ENCODE measurements at places on chromosomes 12 and 14.

DNA sequence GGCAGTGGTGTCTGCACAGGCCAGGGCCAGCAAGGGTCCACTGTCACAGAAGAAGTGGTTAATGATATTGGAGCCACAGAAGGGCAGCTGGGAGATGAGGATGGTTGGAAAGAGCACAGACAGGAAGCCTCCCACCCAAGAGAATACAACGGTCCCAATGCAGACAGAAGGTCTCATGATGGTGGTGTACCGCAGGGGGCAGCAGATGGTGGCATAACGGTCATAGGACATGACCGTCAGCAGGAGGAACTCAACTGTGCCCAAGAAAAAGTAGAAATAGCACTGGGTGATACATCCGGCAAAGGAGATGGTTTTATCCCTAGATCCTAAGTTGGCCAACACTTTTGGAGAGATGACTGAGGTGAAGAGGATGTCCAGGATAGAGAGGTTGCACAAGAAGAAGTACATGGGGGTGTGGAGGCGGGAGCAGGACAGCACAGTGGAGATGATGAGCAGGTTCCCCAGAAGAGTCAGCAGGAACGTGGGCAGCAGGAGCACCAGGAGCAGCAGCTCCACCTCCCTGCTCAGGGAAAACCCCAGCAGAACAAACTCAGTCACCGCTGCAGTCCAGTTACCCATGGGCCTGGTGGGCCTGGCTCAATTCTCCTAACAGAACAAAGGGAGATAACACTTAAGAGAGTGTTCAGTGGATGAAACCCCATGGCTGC, 9.8 kb downstream of the OR6J1 start:
- no peak for DNase-seq

- DNase-seq = no peak
Observed at GRCh38 chr14:99420711-99421110, 59.9 kb downstream of the SETD3 start.

DNA sequence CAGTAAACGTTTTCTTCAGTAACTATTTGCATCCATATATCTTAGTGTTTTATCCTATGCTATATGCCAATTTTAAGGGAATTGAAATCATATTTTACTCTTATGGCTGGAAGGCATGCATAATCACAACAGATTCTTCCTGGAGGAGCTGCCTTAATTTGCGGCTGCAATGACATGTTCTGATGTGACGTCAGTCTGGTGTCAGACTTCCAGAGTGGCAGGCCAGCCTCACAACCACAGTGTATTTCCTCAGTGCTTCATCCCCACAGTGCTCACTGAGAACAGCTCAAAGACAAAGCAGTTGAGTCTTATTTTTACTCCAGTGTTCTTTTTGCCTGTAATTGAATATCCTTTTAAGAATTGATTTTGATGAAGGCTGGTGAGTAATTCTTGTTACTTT, 107.1 kb downstream of the PLEKHA5 start:
- no peak for DNase-seq

GRCh38 chr14:103382376-103382775, 2.8 kb upstream of the MARK3 start:
- DNase-seq = no peak

DNA sequence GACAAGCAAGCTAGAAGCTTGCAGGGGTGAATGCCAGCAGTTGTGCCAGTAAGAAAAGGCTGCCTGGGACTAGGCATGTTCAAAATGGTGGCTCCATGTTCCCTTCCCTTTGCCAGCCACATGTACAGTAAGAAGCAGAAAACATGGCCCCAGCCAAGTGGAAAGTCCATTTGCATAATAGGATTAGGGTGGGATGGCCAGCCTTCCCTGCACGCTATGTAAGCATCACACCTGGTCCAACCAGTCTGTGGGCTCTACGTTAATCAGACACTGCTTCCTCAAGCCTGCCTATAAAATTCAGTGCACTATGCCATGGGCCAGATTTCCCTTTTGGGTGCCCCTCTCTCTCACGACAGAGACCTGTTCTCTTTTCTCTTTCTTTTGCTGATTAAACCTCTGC, 288.4 kb downstream of the GXYLT1 start:
- DNase-seq = no peak

DNA sequence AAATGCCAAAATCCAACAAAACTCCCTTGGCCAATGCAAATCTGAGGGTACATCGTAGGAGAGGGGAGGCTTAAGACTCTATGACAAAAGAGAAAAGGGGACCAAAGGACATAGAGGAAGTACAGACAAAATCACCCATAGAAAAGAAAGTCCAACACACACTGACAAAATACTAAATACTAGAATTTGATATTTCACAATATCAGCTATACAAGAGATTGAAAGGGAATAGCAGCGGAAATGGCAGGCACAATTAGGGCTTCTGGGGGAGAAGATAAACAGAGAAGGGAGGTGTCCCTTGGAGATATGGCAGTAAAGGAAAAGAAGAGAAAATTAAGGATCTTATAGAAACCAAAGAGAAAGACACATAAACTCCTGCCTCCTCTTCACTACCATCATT, 29.0 kb downstream of the ATP2B1 start:
- DNase-seq = no peak

- no peak for DNase-seq
Observed at GRCh38 chr14:53365486-53366130, 212.5 kb upstream of the DDHD1 start.

DNA sequence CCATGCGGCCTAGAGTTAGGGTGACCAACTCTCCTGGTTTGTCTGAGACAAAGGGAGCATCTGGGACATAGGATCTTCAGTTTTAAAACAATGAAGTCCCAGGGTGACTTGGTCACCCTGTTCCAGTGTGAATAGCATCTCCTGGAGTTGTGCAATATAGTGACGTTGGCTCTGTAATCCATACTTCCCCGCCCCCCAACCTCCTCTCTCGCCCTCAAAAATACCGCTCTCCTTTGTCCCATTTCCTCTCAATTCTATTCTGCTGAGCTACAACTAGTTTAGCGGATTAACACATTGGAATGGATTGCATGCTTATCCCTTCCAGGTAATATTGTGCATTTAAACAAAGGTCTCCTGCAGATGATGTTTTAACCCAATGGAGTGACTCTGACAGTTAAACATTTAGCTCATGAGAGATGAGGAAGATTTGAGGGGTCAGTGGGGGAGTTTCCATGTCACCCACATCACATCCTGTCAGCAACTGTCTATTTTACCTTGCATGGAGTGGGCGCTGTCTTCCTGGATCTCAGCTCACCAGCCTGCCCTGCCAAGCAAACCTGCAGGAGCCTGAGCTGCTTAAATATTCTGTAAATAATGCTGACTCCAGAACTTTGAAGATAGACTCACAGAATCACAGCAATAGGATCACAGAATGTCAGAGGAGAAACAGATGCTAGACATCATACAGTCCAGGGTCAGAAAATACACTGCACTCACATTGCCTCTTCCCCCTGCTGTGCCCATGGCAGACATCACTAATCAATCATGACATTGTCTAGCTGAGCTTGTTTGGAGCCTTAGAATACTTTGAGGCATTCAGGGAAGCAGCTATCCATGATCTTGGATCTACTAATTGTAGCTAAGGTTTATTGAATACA, 43.0 kb downstream of the MAP1LC3B2 start:
- DNase-seq = no peak

GRCh38 chr14:69208666-69209065, 17.4 kb downstream of the EXD2 start:
- no peak for DNase-seq

GRCh38 chr12:104247698-104248097, 32.1 kb downstream of the TXNRD1 start:
- no peak for DNase-seq

DNA sequence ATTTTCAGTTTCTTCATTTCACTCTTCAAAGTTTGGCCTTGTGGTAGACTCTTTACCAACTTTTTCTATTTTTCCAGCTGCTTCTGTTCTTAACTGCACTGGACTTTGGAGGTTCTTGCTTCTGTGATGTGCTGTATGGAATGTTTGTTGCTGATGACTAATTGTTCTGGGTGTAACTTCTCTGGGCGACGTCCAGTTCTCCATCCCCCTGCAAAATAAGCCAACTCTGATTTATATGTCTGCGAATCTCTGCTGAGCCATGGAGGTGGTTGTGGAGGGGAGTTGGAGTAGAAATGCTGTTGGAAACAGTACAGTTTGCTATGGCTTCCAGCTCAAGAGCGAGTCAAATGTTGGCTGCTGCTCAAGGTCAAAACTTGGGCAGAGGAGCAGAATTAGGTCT, 113.9 kb upstream of the DYRK2 start:
- no peak for DNase-seq

- no peak for DNase-seq
Observed at GRCh38 chr12:49972129-49972528, 618 bp upstream of the AQP6 start.

- no peak for DNase-seq
Observed at GRCh38 chr12:120266180-120266870, 795 bp upstream of the PXN start.

- DNase-seq = no peak
Observed at GRCh38 chr14:77892381-77892871, 92.5 kb downstream of the ADCK1 start.

DNA sequence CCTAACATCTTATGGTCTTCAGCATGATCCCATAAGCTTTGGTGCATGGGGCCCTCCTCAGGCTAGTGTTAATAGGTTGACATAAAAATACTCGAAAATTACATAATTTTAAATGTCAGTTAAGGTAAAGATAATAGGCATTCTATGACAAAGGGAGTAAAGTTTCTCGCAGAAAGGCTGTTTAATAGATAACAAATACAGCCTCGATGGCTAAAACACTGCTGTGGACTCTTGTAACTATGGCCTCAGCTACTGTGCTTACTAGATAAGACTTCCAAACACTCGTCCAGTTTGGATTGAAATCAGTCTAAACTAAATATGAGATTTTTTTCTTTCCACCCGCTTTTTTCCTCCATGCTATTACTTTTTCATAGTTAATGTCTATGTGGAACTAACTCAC, 23.2 kb upstream of the MGST1 start:
- DNase-seq = no peak

GRCh38 chr14:55583942-55584468, 4.0 kb downstream of the KTN1 start:
- no peak for DNase-seq

DNA sequence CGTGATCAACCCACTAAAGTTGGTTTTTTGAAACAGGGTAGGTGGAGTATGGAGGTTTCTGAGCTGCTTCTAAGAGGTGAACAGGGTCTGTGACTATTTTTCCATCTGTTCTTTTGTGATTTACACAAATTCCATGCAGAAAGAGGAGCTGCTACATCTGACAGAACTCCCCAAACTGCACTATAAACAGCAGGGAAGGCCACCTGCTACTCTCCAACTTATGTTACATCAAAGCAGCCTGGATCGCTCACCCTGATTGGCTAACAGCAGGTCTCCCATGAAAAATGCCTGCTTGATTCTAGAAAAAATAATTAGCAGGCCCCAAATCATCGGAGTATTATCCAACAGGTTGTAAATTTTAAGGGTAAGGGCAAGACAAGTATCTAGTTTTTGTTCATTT, 282.9 kb upstream of the FLRT2 start:
- DNase-seq = no peak

DNA sequence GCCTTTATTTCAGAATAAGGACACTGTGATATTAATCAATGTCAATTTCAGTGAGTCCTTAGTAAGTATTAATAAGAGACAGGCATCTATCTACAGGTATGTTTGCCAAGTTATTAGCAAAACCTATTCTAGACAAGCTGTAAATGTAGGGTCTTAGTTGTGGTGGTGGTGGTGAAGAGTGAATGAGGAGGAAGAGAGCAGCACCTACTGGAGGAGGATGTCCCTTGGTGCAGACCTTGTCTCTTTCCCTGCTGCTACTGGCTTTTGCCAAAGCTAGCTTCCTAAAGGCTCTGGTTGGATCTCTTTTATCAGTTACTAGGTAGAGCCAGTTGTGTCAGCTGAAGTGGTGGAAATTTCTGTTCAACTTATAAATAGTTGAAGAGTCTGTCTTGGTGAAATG, 304.8 kb upstream of the ATP2B1 start:
- no peak for DNase-seq

GRCh38 chr12:11500188-11500860, 105.0 kb upstream of the PRB2 start:
- DNase-seq = peak; percentile 82

DNA sequence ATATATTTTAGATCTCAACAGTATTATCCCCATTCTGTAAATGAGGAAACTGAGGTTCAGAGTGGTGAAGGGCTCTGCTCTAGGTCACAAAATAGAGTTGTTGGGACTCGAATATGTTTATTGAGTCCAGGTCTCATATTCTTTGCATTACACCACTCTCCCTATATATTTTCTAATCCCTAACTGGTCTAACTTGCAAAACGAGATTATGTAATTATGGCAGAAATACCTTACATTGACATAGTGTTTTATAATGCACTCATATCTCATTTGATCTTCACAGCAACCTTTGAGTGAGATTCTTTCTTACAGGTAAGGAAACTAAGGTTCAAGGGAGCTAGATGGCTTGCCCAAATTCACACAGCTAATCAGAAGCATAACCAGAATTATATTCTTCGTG, 106.9 kb upstream of the LRIG3 start:
- DNase-seq = no peak

DNA sequence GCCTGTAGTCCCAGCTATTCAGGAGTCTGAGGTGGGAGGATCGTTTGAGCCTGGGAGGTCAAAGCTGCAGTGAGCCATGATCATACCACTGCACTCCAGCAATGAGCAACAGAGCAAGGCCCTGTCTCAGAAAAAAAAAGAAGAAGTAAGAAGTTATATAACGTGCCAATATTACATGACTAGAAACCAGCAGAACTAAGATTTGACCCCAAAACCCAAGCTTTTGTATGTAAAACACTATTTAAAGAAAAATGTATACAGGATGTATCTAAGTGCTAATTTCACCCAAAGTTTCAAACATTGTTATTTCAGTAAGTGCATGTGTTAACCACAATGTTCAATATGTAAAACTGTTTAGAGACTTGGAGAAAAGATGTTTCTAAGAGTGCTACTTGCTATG, 94.7 kb downstream of the SLC5A8 start:
- no peak for DNase-seq

DNA sequence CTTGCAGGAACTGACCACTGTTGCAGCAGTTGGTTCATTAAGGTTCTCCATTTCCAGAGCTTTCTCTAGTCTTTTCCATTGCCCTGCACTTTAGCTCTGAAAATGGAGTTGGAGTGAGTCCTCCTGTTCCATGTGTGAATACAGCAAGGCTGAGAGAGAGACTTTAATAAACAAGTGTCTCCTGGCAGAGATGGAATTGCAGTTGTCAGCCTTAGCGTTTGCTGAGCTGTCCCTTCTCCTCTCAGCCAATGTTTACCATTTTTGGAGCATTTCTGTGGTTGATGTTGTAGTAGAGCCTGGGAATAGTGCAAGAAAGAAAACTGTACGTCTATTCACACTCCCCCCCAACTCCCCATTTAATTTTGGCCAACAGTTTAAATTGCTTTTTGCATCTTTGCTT, 7.5 kb upstream of the MANSC4 start:
- DNase-seq = no peak
